ENCODE measurements at places on chromosomes 1 and 21. TPM values are rescaled to one million over a fixed set of nuclear protein-coding genes. Genes with fewer than 3 reads are reported as not detected.

The DENND2D gene
- total RNA-seq = 10.1 TPM

The REN gene
- 0.28 TPM for total RNA-seq

The HIPK1 gene
- total RNA-seq = 16.2 TPM

The GBP7 gene
- total RNA-seq = not detected

The PGLYRP3 gene
- total RNA-seq = not detected

The HS2ST1 gene
- 22.0 TPM for total RNA-seq

The LYPD8 gene
- 0.14 TPM for total RNA-seq

Data from smooth muscle cell of bladder (primary cell).